Posterior cingulate gyrus (tissue), 11 donors: ENCODE measurements at places on chromosomes 1 and 21.
A peak's percentile ranks its signal among the peaks of the same experiment; 100 is the strongest.

DNA sequence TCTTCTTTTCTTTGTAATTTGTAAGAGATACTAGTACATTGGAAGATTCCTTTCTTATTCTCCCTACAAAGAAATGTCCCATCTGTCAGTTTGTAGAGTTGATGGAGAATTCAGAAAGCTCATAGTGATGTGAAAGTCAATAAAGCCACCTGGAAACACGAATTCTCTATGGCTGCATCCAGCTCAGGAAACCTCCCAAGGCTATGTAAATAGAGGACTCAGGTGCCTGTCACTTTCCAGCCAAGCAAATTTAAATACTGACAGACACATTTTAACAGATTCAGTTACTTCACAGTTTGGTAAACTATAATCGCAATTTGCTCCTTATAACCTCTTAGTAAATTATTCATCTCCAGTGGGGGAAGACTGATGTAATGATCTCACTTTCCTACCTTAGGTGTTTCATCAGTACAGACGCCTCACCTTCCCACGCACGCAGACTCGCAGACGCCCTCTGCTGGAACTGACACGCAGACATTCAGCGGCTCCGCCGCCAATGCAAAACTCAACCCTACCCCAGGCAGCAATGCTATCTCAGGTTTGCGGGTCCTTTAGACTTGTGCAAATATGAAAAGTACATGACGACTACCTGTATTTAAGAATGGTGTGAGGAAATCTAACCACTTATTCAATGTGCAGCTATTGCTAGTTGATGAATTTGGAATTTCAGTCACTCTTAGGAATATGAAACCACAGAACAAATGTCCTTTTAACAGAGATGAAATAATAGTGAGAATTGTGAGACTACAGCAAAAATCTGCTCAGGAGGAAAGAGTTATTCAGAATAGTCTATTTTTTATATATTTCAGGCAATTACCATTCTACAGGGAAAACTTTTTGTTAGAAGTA lies 60.6 kb downstream of the PTPRC start:
- DNase-seq = peak; percentile 41

DNA sequence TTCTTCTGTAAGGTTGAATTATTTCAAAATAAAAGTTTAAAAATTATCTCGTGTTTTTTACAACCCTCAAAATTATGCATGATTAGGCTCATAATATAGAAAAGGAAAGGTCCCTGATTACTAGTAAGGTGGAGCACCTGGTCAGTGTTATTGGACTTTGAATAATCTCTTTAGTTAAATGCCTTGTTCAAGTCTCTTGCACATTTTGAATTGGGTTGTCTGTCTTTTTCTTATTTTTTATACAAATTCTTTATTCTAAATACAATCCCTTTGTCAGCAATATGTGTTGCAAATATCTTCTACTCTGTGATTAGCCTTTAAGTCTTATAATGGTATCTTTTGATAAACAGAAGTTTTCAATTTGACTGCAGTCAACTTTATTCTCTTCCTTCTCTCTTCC lies 100.7 kb upstream of the TNFSF4 start:
- DNase-seq = no peak

- no peak for DNase-seq
Observed at GRCh38 chr21:40356644-40357043, 489.4 kb downstream of the PCP4 start.

DNA sequence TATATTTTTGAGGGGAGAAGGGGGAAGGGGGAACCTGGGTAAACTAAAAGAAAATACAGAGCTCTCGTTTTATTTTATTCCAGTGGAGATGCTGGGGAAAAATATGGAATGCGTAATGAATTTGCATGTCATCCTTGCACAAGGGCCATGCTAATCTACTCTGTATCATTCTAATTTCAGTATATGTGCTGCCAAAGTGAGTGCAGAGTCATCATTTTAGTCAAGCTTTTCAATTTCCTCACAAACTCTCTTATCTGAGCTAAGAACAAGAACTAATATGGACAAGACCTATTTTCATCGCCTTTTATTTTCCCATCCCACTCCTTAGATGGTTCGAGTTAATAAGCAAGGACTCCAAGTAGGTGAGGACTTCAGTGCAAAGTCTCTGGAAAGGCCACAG lies 13.2 kb downstream of the ADORA3 start:
- DNase-seq = no peak

- DNase-seq = no peak
Observed at GRCh38 chr1:183267646-183268431, 81.8 kb downstream of the LAMC2 start.

GRCh38 chr1:18776777-18777176 lies 82.7 kb downstream of the TAS1R2 start:
- DNase-seq = no peak

DNA sequence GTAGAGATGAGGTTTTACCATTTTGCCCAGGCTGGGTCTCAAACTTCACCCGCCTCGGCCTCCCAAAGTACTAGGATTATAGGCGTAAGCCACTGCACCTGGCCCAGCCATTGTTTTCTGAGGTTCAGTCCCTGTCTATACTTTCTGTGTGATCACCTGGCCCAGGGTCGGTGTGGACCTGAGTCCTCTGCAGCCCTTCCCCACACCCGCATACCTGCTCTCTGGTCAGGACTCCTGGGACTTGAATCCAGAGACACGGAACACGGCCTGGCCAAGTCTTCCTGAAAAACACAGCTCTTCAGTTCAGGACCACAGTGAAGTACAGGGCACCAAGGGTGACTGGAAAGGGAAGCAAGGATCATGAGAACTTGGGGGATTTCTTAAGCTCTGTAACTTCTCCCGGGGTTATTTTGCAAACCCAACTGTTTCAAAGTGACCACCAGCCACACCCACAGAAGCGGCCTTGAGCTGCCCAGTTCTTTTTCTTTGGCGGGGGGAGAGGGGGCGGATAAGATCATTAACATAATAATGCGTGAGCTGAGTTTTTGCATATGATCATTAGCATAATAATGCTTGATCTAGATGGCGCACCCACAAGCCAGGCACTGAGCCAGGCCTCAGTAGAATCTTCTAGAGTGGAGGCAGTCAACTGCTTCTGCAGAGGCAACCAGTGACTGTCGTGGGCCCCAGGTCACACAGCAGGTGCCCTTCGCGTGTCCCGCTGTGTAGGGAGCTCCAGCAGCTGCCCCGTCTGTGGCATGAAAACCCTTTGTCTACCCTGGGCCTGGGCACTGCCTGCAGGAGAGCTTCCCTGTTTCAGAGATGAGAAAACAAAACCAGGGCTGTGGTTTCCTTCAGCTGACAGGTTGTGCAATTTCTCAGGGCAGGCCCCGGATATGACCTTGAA lies 1.7 kb upstream of the NADK start:
- DNase-seq = no peak

DNA sequence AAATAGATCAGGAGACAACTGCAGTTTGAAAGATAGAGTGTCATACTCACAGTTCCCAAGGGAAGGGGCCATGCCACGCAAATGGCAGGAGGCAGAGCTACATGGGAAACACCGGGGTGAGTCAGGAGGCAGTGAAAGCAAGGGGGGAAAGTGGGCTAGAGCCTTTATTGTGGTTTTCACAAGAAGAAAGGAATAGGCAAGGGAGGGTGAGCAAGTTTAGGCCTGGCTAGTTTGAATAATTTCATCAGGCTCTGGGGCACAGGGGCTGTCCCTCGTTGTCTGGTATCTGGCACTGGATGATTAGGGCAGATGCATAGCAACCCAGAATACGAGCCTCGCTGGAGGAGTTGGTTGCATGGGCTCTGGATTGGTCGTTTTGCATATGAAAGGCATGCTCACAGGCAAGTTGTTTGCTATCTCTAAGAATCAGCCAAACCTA lies 17.0 kb upstream of the ITLN2 start:
- DNase-seq = no peak

- no peak for DNase-seq
Observed at GRCh38 chr1:237891266-237891665, 544 bp upstream of the ZP4 start.

DNA sequence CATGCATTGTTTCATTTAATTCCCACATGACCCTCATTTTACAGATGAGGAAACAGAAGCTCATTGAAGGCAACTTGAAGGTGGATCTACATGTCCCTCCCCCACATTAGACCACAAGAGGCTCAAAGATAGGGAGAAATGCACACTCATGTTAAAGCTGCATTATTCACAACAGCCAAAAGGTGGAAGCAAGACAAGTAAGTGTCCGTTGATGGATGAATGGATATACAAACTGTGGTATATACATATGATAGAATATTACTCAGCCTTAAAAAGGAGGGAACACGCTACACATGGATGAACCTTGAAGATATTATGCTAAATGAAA lies 149.7 kb upstream of the JUN start:
- DNase-seq = no peak

- no peak for DNase-seq
Observed at GRCh38 chr1:43560286-43560685, 29.6 kb downstream of the PTPRF start.

DNA sequence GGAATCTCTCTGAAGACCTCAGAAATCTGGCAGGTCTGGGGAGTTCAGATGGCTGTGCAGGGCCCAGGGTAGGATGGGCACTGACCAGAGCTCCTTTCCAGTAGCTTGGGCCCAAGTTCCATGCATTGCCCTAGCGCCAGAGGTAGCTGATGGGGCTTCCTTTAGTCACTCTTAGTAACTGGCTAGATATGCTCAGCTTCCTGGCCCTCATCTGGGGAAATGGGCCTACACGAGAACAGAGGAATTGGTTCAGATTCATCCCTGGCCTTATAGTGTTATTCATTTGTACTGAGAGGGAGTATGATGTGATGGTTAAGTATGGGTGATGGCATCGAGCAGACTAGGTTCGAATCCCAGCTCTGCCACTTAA lies 15.5 kb upstream of the PSMB2 start:
- no peak for DNase-seq

- no peak for DNase-seq
Observed at GRCh38 chr1:245397771-245398170, 243.0 kb downstream of the KIF26B start.

- no peak for DNase-seq
Observed at GRCh38 chr1:150804671-150805070, 3.4 kb downstream of the CTSK start.

DNA sequence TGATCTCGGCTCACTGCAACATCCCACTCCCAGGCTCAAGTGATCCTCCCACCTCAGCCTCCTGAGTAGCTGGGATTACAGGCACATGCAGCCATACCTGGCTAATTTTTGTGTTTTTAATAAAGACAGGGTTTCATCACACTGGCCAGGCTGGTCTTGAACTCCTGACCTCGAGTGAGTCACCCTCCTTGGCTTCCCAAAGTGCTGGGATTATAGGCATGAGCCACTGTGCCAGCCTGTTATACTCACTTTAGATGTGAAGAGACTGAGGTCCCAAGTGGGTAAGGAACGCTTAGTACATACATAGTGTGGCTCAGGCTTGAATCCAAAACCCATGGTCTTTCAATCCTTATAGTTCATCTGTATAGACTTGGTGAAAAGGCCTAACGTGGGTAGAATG lies 63.7 kb upstream of the EPS8L3 start:
- DNase-seq = no peak

DNA sequence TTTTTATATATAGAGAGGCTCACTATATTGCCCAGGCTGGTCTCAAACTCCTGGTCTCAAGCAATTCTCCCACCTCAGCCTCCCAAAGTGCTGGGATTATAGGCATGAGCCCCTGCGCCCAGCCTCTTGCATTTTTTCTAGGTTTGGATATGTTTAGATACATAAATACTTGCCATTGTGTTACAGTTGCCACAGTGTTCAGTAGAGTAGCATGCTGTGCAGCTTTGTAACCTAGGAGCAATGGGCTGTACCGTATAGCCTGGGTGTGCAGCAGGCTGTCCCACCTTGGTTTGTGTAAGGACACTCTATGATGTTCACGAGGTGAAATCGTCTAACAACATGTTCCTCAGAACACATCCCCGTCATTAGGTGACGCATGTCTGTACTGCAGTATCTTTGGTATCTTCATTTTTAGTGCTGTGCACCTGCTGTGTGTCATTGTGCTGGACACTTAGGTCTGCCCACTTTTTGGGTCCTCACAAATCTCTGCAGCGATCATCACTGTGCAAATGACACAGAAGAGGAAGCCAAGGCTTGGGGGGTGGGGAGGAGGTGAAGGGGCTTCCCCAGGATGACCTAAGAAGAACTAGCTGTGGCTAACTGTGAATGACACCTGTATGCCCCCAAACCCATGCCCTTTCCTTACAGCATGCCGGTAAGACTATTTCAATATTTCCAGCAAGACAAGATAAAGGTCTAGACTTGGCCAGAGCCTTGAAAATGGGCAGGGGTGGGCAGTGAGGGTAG lies 44.5 kb downstream of the SDC3 start:
- DNase-seq = no peak

- no peak for DNase-seq
Observed at GRCh38 chr1:159985473-159985872, 31.4 kb upstream of the SLAMF9 start.

DNA sequence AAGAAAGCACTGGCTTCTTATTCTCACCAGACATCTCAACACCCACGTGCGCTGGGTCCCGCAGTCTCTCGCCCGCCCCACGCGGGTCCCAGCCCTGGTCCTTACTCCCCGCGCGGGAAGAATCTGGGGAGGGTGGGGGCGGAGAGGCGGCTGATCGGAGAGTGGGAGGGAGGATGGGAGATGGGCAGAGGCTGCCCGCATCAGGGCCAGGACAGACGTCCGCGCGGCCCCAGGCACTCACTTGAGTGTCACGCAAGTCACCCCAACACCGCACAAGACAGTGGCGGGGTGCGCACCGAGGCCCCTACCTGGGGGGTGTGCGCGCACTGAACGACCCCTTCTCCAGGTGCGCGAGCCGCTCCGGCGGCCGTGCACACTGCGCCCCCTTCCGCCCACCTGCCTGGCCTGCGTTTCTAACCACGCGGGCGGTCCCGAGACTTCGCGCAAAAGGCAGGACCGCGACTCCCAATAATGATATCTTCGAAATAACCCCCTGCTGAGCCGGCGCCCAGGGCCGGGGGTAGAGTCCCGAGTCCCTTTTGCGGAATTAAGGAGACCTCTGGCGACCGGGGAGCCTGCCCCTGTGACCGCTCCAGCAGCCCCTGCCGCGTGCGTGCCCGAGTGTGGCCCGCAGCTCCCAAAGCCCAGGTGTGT lies 6.0 kb upstream of the SIM2 start:
- no peak for DNase-seq

GRCh38 chr1:17433261-17433660 lies 6.2 kb downstream of the RCC2 start:
- peak; percentile 44 for DNase-seq

DNA sequence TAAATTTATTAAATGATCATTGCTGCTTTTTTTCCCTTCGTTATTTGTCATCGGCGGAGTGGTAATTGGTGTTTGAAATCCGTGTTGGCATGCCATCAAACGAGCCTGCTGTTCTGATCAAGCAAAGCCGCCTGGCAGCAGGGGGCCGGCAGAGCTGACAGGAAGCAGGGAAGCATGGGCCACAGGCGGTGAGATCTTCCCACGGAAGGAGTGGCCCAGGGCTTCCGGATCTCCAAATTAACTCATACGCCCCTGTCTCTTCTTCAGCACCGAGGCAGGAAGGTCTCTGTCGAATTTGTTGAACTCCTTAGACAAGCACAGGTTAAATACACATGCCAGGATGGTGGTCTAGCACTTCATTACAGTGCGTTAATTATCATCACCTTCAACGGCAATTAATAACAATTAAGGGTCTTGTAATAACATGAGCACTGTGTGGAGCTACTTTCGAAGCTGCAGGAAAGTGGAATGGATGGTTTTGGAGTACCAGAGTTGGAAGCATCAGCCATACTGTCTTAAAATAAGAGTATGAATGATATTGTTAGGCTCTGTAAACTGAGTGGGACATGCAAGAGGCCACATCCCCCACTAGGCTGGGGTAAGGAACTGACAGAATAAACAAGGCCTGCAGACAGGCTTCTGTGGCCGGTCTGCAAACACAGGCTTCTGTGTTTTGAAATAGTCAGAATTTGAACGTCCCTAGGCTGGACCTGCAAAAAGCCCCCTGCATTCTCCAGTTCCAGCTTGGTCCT lies 199.4 kb upstream of the DAB1 start:
- no peak for DNase-seq

- peak; percentile 93 for DNase-seq
Observed at GRCh38 chr1:19073311-19074186, 117.1 kb upstream of the IFFO2 start.
